ENCODE measurements at places on chromosomes 3 and 15. TPM values are rescaled to one million over a fixed set of nuclear protein-coding genes. Genes with fewer than 3 reads are reported as not detected.

PROK2 gene
- total RNA-seq: 7.4 TPM

PRICKLE2 gene
- total RNA-seq: 43.5 TPM

TRPM1 gene
- not detected for total RNA-seq

GOLGA8T gene
- not detected for total RNA-seq

FBXO40 gene
- 0.09 TPM for total RNA-seq

DNA sequence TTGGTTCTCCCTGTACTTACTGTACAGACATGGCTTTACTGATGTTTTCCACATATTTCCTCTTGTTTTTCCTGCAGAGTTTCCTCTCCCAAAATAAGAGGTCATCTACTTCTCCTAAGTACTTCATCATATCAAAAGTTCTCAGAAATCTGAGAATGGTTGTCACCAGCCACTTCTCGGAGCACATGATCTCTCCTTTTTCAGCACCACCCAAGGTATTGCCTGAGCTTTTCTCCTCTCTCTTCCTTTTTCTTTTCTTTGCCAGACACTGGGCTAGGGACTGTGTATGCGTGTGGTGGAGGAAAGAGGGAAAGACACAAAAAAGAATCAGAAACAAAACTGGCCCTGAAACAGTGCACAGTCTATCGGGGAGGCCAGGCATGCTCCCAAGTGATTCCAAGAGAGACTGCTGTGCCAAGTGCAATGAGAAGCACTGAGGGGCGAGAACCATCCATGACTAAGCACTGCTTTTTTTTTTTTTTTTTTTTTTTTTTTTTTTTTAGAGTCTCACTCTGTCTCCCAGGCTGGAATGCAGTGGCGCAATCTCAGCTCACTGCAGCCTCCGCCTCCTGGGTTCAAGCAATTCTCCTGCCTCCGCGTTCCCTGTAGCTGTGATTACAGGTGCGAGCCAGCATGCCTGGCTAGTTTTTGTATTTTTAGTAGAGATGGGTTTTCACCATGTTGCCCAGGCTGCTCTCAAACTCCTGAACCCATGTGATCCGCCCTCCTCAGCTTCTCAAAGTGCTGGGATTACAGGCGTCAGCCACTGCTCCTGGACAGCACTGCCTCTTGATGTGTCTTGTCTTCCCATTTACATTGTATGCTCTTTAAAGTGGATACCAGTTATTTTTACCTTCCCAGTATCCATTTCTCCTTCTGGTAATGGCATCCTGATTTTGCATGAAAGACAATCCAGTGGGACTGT is 194.0 kb upstream of the FEZF2 start:
- H3K27me3 ChIP-seq: no peaks in the 10 kb centered on the region
- no peak overlapping the region for H3K27ac ChIP-seq
- DNase-seq: peak; percentile 47
- H3K36me3 ChIP-seq: no peaks in the 10 kb centered on the region
- peaks cover 9% of the 10 kb centered on the region for H3K4me1 ChIP-seq

DNA sequence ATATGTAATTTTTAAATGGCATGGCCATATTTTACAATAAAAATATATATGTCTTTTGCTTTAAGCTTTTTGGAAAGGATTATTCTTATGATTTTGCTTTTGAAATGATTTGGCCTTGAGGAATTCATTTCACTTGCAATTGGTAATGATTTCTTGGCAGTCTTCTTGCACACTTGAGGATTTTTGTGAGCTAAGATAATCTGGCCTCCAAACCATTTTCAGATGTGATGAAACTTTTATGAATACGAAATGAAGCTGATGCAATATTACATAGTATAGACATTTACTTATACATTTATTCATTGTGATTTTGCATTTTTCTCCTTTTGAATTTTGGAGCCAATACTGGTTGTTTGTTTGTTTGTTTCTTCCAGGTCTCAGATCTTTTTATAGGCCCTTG is 6.4 kb upstream of the SH2D7 start:
- H3K4me1 ChIP-seq: peaks cover 50% of the 10 kb centered on the region
- H3K4me3 ChIP-seq: no peak overlapping the region
- no peaks in the 10 kb centered on the region for H3K36me3 ChIP-seq
- no peak overlapping the region for H3K27ac ChIP-seq

DNA sequence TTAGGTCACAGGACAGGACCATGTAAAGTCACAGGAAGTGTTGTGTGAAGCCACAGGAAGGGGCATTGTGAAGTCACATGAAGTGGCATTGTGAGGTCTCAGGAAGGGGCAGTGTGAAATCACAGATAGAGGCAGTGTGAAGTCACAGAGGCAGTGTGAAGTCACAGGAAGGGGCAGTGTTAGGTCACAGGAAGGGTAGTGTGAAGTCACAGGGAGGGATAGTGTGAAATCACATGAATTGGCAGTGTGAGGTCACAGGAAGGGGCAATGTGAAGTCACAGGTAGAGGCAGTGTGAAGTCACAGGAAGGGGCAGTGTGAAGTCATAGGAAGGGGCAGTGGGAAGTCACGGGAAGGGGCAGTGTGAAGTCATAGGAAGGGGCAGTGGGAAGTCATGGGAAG is 37.9 kb downstream of the GASK1A start:
- no peaks in the 10 kb centered on the region for H3K4me1 ChIP-seq
- H3K27ac ChIP-seq: peak overlapping the region; percentile 14
- no peak for DNase-seq
- H3K27me3 ChIP-seq: no peaks in the 10 kb centered on the region
- H3K36me3 ChIP-seq: no peaks in the 10 kb centered on the region
- H3K4me3 ChIP-seq: no peak overlapping the region

DNA sequence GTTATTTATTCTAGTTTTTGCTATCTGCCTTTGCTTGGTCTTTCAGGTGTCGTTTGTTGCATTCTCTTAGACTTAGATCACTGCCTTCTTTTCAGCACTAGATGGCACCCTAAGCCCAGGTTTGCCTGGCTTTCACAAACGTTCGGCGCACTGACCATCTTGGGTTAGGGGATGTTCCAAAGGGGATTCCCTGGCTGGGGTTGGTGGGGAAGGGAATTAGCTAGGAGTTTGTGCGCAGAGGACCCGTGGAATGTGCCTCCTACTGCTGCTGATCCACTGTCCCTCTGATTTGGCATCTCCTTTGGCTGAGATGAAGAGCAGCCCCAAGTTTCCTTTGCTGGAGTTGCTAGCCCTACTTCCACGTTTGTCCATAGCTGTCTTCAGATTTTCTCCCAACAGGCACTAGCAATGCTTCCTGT is 33.9 kb downstream of the PFN2 start:
- no peak overlapping the region for H3K27ac ChIP-seq
- no peaks in the 10 kb centered on the region for H3K27me3 ChIP-seq
- H3K4me1 ChIP-seq: peaks cover 13% of the 10 kb centered on the region
- DNase-seq: no peak

DNA sequence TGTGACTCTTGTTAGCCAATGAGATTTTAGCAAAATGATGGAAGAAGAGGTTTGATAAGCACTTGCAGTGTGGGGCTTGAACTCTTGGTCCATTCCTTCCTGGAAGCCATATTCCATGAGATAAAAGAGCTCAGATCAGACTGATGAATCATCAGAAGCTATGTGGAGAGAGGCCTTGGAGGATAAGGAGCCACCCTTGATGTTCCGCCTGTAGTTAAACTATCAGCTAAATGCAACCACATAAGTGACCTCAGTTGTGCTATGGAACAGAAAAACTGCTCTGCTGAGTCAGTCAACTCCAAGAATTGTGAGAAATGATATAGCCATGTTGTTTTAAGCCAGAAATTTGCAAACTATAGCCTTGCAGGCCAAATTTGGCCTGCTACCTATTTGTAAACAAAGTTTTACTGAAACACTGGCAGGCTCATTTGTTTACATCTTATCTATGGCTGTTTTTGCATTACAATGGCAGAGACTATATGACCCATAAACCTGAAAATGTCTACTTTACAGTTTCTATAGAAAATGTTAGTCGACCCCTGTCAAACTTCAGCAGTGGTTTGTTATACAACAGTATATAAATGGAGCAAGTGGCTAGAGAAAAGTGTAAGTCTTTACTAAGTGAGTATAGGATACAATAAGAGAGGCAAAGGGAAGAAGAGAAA is 27.6 kb upstream of the GAP43 start:
- no peak overlapping the region for H3K4me3 ChIP-seq
- no peaks in the 10 kb centered on the region for H3K36me3 ChIP-seq
- H3K27ac ChIP-seq: no peak overlapping the region
- DNase-seq: no peak
- H3K4me1 ChIP-seq: no peaks in the 10 kb centered on the region

DNA sequence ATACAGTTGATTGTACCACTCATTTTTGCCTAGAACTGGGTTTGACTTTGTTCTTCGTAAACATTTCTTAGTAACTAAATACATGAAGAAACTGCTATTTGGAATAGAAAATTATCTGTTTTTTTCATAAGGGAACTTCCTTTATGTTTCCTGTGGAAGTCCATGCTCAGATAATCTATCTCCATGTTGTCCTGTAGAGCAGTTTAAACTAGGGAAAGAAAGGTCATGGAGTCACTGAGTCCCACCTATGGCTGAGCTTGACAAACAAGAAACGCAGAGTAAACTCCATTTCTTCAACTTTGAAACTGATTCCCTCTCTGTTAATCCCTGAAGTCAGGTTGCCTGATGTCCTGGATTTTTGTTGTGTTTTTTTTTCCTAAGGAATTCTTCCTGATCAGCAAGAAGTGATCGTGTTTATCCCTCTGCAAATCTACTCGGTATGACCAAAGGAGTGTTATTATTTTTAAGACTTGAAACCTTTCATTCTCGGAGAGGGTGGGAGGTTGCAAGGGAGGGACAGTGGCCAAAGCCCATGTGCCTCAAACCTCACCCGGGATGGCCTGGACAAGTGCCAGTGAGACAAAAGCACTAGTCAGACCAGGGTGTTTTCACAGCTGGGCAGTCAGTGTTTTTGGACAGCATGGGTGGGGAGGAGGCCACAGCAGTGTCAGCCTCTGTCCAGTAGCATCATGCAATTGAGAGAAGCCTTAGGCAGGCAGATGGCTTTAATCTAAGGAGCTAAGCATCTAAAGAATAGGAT is 129.8 kb upstream of the PHLDB2 start:
- H3K27me3 ChIP-seq: no peaks in the 10 kb centered on the region
- no peak overlapping the region for H3K4me3 ChIP-seq
- no peaks in the 10 kb centered on the region for H3K4me1 ChIP-seq

- no peak for DNase-seq
- H3K36me3 ChIP-seq: no peaks in the 10 kb centered on the region
- H3K4me1 ChIP-seq: no peaks in the 10 kb centered on the region
- no peak overlapping the region for H3K4me3 ChIP-seq
- H3K27me3 ChIP-seq: no peaks in the 10 kb centered on the region
- no peak overlapping the region for H3K27ac ChIP-seq
These were observed 16.0 kb upstream of the PCOLCE2 start for GRCh38 chr3:142904639-142905436.

DNA sequence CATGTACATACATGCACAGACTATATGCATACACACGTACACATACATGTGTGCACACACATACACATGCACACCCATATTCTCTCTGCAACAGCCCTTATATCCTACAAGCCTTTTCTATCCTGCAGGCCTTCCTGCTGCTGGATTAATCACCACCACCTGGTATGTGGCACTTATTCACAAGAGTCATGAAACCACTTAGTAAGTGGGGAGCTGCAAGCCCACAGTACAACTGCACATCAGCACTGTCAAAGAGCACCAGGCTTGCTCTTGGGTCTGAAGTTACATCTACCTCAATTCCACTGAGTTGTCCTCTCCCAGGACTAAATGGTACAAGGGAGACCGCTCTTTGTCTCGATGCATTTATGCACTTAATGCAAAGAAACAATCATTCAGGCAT is 233.2 kb downstream of the KLF13 start:
- no peak overlapping the region for H3K4me3 ChIP-seq
- no peaks in the 10 kb centered on the region for H3K27me3 ChIP-seq
- no peak for DNase-seq
- peaks cover 4% of the 10 kb centered on the region for H3K4me1 ChIP-seq
- H3K27ac ChIP-seq: no peak overlapping the region

DNA sequence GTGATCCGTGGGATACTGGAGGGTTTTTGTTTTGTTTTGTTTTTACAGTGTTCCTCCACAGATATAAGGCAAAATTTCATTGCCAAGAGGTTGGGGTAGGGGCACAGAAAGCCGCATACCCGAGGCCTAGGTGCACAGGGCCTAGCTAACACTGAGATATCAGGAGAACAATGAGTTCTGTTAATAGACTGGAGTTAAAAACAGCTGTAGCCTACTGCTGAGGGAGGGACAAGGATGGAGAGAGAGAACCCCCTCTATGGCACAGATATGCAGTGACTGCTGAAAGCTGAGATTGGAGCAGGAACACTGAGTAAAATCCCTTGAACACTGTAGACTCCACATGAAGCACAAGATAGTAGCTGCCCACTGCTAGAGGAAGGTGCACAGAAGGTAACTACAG is 53.1 kb upstream of the MAP3K13 start:
- peaks cover 7% of the 10 kb centered on the region for H3K4me1 ChIP-seq
- H3K36me3 ChIP-seq: no peaks in the 10 kb centered on the region

GRCh38 chr3:123281929-123282328 is 80.2 kb downstream of the SEC22A start:
- H3K27me3 ChIP-seq: no peaks in the 10 kb centered on the region
- H3K4me1 ChIP-seq: no peaks in the 10 kb centered on the region
- no peak overlapping the region for H3K4me3 ChIP-seq

GRCh38 chr3:3196148-3196861 is 16.8 kb upstream of the CRBN start:
- H3K4me3 ChIP-seq: no peak overlapping the region
- H3K27ac ChIP-seq: no peak overlapping the region
- no peaks in the 10 kb centered on the region for H3K36me3 ChIP-seq
- DNase-seq: no peak

- H3K4me1 ChIP-seq: peaks cover 59% of the 10 kb centered on the region
- DNase-seq: no peak
- H3K27ac ChIP-seq: no peak overlapping the region
- no peaks in the 10 kb centered on the region for H3K36me3 ChIP-seq
- H3K4me3 ChIP-seq: no peak overlapping the region
These were observed 11.0 kb downstream of the TBL1XR1 start for GRCh38 chr3:177186306-177186705.

DNA sequence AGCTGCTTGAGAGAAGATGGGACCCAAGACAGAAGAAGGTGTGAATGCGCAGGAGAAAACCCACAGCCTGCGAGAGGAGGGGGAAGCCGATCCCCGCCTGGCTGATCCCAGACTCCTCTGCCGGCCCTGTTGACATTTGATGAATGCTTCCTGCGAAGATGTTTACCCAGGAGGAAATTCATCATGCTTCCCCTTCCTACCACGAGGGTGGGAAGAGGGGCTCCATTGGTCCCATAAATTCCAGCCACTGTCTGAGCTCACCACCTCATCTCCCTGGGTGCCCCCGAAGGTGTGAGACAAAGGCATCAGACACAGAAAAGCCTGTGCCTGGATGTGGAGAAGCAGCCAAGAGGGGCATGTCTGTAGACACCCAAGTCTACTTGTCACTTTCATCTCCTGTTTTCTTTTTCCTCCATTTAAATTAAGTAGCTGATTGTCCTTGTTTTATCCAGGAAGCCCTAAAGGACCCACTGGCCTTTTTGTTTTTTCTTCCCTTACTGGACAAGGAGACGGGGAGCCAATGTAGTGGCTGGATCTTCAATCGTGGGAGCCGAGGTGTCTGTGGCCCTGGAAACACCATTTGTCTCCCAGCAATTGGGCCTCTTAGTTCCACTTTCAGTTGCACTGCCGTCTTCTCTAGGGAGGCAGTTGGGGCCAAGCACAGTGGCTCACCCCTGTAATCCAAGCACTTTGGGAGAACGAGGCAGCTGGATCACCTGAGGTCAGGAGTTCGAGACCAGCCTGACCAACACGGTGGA is 95.3 kb upstream of the HES1 start:
- DNase-seq: no peak
- no peaks in the 10 kb centered on the region for H3K4me1 ChIP-seq
- H3K27ac ChIP-seq: peak overlapping the region; percentile 11
- no peaks in the 10 kb centered on the region for H3K27me3 ChIP-seq
- no peaks in the 10 kb centered on the region for H3K36me3 ChIP-seq
